ENCODE measurements at places on chromosomes 12 and 14. TPM values are rescaled to one million over a fixed set of nuclear protein-coding genes. Genes with fewer than 3 reads are reported as not detected.

DNA sequence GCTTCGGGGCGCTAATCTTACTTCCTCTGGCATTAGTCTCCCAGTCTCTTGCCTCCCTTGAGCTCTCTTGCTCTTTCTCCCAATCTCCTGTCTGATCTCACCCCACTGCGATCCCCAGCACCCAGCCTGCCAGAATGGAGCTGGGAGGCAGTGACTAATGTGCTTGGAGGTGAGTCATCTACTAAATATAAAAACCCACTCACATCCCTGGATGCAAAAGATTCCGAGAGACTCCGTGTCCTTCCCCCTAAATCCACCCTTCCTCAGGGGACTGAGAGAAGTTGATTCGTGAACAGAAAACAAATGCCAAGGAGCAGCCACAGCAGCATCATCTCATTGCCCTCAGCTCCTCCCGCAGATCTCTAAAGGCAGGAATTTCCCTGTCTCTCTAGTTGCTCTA is 45.7 kb upstream of the KCNA5 start:
- H3K4me3 ChIP-seq: no peak overlapping the region
- no peak for DNase-seq
- H3K27me3 ChIP-seq: no peaks in the 10 kb centered on the region
- H3K27ac ChIP-seq: no peak overlapping the region

DNA sequence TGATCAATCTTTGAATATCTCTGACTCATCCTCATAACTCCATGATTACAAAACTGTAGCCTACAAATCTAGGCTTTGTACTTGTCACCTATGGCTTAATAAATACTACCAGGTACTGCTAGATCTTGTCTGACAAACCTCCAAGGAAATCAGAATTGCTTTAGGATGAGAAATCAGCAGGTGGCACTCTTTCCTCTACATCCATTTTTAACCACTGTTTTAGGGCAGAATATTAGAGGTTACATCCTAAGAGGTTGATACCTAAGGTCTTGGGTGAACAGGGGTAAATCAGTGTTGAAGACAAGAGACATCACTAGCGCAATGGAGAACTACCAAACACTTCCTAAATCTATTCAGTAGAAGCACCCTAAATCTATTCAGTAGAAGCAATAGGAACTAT is 63.1 kb upstream of the SOX5 start:
- H3K27ac ChIP-seq: no peak overlapping the region
- H3K36me3 ChIP-seq: no peaks in the 10 kb centered on the region
- H3K4me1 ChIP-seq: no peaks in the 10 kb centered on the region
- DNase-seq: no peak
- no peak overlapping the region for H3K4me3 ChIP-seq

DNA sequence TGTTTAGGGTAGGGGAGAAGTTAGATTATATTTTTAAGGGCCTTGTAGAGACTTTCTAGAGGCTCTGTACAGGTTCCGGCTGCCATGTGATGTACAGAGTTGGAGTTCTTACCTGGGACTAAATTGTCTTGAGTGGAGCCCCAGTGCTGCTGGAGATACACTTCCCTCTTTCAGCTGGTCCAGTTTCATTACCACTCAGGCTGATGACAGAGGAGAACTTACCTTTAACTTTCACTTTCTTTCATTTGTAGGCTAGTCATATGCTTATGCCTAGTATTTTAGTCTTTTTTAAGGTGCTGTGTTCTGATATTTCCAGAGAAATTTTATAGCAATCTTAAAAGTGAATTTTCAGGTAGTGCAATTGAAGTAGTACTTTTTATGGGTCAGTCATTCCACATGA is 117.3 kb downstream of the ERC1 start:
- peaks cover 5% of the 10 kb centered on the region for H3K36me3 ChIP-seq
- H3K27me3 ChIP-seq: no peaks in the 10 kb centered on the region

DNA sequence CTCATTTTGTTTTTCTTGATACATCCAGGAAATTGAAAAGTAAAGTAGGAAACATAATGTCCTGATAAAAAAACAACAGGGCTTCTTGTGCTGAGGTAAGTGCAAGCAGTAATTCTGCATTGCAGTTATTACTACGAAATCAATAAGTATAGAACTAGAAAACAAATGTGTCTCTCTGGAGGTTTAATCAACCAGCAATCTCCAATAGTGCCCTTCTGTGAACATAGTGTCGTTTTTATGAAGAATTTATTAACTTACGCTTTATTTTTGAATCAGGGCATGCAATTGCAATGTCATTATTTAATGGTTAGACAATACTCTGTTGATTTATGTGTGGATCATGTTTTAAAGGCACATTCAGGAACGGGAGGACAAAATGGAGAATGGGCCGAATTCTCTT is 494.1 kb upstream of the NOVA1 start:
- no peak overlapping the region for H3K4me3 ChIP-seq
- no peak overlapping the region for H3K27ac ChIP-seq
- no peaks in the 10 kb centered on the region for H3K4me1 ChIP-seq

DNA sequence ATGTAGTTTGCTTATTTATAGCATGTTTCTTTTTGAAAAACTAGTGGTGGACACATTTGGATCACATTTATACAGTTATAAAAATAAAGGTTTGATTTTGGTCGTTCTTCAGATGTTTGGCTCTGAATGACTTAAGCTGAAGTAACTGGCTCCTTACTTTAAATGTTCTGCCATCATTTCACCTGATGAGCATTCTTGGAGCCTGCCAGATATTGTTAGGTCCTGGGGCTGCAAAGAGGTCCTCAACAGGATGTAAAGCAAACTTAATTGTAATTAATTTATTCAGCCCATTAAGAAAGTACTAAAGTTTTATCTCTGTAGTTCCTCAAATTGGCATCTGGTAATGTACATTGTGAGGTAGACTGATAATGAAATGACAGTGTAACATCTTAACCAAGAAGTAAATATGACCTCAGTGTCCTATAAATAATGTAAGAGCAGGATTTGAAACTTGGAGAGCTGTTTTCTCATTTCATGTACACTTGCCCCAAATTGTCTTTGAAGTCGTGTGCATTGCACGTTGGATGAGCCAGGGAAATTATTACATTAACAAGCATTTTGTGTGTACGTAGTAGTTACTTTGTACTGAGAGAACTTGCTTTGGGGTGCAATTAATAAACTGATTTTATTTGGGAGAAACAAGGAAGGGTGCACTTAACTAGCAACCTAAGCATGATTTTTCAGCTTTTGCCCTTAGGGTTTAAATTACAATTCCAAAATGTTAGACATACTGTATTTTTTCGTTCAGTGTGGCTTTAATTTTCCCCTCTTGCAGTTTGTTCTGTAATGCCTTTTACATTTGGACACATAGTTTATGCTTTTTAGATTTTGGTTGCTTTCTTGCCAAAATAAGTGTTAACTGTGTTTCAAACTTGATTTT is 7.5 kb downstream of the EIF5 start:
- H3K4me3 ChIP-seq: no peak overlapping the region
- no peaks in the 10 kb centered on the region for H3K27me3 ChIP-seq
- H3K36me3 ChIP-seq: peaks cover 85% of the 10 kb centered on the region

DNA sequence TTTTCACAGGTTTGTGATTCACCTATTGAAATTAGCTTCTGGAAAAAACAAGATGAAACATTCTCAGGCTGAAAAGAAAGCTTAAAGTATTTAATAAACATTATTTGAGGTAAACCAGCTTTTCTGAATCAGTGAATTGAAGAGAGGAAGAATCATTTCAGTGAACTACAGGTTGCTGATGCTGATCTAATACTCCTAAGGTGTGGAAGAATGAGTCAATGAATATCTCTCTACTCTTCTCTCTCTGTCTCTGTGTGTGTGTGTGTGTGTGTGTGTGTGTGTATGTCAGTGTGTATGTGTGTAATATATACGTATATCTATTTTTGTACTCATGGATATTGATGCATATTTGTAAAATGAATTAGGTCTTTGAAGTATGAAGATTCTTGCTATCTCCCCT is 312.2 kb downstream of the SSPN start:
- H3K4me3 ChIP-seq: no peak overlapping the region
- no peak overlapping the region for H3K27ac ChIP-seq
- no peaks in the 10 kb centered on the region for H3K36me3 ChIP-seq
- H3K27me3 ChIP-seq: no peaks in the 10 kb centered on the region
- no peaks in the 10 kb centered on the region for H3K4me1 ChIP-seq

- no peak overlapping the region for H3K27ac ChIP-seq
- no peaks in the 10 kb centered on the region for H3K36me3 ChIP-seq
- H3K4me1 ChIP-seq: no peaks in the 10 kb centered on the region
- no peak overlapping the region for H3K4me3 ChIP-seq
- H3K27me3 ChIP-seq: no peaks in the 10 kb centered on the region
Measured at GRCh38 chr12:28378736-28379135, 188.5 kb downstream of the CCDC91 start.

DNA sequence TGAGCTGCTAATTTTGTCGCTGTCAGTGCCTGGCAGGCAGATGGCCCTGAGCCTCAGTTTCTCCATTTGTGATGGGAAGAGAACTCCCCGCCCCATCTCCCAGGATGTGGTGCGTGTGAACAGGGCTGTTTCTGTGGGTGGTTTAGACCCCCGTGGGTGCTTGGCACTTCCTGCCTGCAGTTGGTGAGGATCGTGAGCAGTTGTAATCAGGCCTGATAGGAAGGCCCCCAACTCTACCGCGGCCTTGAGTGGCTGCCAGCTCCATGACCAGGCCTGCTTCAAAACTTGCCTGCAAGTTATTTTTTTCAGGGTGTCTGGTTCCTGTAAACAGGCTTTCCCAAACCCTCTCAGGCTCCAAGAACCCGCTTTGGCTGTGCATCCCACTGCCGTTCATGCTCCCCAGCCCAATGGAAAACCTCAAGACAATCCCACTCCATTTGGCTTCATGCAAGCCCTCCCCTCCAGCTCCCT is 138.4 kb downstream of the ZFP36L1 start:
- H3K4me3 ChIP-seq: no peak overlapping the region
- H3K27ac ChIP-seq: no peak overlapping the region
- H3K27me3 ChIP-seq: no peaks in the 10 kb centered on the region
- DNase-seq: no peak
- no peaks in the 10 kb centered on the region for H3K36me3 ChIP-seq

DNA sequence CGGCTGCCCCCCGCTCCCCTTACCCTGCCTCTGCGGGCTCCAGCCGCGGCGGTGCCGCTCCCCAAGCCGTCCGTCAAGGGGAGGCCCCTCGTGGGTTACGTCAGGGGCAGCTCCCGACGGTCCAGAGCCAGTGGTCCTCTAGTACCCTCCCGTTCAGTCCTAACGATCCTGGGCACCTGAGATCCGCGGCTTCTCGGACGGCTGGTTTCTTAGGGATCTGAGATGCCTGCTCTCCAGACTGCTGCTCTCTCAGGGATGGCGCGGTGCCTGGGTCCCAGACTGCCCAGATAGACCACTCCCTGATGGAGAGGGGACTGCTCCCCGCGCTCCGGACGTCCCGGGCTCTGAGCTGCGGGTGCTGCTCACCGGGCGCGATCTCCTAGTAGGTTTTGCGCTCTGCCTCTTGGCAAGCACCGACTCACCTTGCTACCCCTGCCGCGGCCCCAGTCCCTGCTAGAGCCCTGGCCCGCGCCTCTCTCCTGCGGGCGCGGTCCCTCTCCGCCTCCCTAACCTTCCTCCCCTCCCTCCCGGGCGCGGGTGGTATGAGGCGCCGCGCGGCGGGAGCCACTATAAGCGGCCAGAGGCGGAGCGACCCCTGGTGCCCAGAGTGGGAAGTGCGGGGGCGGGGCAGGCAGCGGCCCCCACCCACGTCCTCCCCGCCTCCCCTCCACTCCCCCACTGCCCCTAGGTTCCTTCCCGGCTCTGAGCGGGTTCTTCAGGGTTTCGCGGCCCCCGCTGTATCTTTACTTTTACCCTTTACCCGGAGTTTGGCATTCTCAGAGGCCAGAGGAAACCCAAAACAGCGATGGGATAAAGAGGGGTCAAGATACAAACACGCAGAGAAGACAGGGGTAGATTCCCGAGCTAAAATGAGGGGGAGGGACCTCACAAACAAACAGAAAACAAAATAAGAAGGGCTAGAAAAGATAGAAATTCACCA is at the start of gene C1QL4:
Gene C1QL4 (minus strand): TSS at position 544 of the 940 bp plus-strand sequence. CDS start 711 bp downstream, outside the sequence.
- H3K27me3 ChIP-seq: no peaks in the 10 kb centered on the region
- peak; percentile 96 for DNase-seq
- peak within 1 kb of the TSS; percentile 50 for H3K27ac ChIP-seq
- peaks cover 2% of the 10 kb centered on the region for H3K36me3 ChIP-seq

TSPAN8 gene
- total RNA-seq: 0.67 TPM

GRCh38 chr12:46790066-46790465 is 35.7 kb downstream of the SLC38A4 start:
- H3K4me3 ChIP-seq: no peak overlapping the region
- no peaks in the 10 kb centered on the region for H3K36me3 ChIP-seq
- DNase-seq: no peak
- H3K27ac ChIP-seq: no peak overlapping the region

GRCh38 chr12:113315358-113315757 is 19.6 kb downstream of the SLC8B1 start:
- peaks cover 79% of the 10 kb centered on the region for H3K36me3 ChIP-seq
- H3K4me3 ChIP-seq: no peak overlapping the region
- H3K27me3 ChIP-seq: no peaks in the 10 kb centered on the region
- peaks cover 7% of the 10 kb centered on the region for H3K4me1 ChIP-seq

DNA sequence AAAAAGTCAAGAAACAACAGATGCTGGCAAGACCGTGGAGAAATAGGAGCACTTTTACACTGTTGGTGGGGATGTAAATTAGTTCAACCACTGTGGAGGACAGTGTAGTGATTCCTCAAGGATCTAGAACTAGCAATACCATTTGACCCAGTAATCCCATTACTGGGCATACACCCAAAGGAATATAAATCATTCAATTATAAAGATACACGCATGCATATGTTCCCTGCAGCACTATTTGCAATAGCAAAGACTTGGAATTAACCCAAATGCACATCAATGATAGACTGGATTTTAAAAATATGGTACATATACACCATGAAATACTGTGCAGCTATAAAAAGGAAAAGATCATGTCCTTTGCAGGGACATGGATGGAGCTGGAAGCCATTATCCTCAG is 18.0 kb upstream of the CATSPERB start:
- H3K36me3 ChIP-seq: no peaks in the 10 kb centered on the region
- no peak overlapping the region for H3K27ac ChIP-seq
- no peak overlapping the region for H3K4me3 ChIP-seq
- DNase-seq: no peak

DNA sequence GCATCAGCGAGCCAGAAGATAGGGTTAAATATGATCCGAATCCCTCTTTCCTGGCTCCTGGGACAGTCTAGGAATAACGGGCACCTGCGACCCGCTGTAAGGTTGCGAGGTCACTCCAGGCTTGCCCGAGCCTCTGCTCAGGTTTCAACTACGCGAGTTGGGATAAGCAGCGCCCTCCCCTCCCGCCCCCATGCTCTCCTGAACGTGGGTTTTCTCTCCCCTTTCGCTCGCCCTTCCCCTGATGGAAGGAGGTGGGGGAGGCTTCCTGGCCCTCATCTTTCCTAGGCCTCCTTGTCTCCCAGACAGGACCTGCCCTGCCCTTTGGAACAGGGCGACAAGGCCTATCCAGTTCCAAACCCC is 753 bp upstream of the ATP5MC2 start:
- DNase-seq: no peak
- H3K27me3 ChIP-seq: peaks cover 4% of the 10 kb centered on the region
- no peak overlapping the region for H3K27ac ChIP-seq
- H3K36me3 ChIP-seq: peaks cover 33% of the 10 kb centered on the region
- peaks cover 8% of the 10 kb centered on the region for H3K4me1 ChIP-seq

TRIM9 gene
- total RNA-seq: 0.09 TPM

Data from K562 (cell line).